Fibroblast of skin of abdomen (primary cell): ENCODE measurements at places on chromosomes 2 and 18.

DNA sequence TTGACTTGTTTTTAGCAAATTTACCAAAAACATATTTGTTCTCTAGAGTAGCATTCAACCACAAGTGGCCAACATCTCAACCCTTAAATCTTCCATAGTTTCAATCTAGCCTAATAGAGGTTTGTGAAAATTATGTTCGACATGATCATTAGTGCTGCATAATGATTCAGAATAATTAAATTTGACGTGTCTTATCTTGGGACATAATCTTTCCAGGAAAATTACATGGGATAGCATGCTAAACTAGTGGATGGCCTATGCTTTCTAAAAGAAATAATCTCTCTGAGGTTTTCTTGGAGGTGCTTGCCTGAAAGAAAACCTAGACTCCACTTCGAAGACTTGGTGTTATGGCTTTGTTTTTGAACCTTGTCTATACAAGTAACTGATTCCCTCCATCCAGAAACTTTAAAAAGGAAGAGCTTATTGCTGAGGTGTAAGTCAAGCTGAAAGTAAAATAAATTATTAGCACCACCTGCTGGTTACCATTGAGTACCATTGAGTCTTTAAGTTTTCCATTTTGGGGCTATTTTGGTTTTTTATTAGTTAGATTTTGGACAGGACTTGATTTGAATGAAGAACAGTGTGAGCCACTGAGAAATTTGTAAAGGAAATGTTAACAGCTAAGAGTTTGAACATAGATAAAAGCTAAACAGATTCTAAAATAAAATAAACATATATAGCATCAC lies 32.7 kb downstream of the COX7A2L start:
- peak; percentile 27 for DNase-seq

- no peak for DNase-seq
Measured at GRCh38 chr2:105129722-105130232, 91.9 kb downstream of the MRPS9 start.

GRCh38 chr2:178265851-178266250 lies 71.5 kb downstream of the OSBPL6 start:
- DNase-seq, result no peak

GRCh38 chr2:79084495-79085135 lies 3.2 kb downstream of the REG1B start:
- DNase-seq, result no peak

DNA sequence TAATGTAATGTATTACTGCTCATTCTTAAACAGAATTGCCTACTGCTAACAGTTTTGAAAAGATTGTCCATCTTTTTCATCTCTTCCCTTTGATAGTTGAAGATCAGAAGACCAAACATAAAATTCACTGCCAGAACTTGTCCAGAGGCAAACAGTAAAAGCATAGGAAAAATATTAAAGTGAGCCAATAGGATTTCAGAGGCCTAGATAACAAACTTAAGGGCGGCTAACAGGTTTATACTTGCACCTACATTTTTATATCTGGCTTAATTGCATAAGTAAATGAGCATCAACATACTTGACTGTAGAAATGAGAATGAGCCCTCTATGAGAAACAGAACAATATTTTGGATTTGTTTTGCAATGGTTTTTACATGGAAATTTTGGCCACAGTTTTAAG lies 30.3 kb downstream of the ZC3H15 start:
- no peak for DNase-seq

DNA sequence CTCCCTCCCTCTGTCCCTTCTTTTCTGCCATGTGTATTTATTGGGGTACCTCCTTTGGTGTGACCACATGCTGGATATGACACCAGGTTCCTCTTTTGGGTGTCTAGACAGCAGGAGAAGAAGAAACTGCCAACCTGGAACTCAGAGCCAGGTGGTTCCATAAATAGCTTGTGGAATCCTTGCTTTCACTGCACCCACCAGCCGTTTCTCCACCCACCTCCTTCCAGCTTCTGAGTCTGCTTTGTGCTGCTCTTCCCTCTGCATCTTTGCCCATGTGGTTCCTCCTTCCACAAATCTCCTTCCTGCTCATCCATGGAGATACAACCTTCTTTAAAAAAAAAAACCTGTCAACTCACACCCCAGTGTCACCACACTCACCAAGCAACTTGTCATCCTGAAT lies 80.2 kb upstream of the SKOR2 start:
- no peak for DNase-seq

DNA sequence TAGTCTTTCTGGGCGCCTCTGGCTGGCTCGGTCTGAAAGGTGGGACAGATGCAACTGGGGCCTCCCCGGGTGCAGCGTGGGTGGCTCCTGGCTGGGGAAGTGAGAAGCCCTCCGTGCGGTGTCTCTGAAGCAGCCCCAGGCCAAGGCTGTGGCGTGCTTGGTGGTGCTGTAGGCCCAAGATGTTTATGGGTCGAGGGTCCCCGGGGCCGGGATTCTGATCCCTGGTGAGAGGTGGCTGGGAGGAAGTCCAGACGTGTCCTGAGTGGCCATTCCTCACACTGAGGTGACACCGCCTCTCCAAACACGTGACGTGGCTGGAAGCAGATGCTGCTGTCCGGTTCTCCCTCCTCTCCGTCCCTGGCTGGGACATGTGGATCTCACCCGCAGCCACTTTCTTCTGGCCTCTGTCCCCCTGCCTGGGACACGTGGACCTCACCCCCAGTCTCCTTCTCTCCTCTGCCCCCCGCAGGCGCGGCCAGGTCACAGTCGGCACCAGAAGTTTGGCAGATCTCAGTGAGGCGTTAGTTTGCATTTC lies 12.6 kb downstream of the RTP5 start:
- DNase-seq, result no peak

DNA sequence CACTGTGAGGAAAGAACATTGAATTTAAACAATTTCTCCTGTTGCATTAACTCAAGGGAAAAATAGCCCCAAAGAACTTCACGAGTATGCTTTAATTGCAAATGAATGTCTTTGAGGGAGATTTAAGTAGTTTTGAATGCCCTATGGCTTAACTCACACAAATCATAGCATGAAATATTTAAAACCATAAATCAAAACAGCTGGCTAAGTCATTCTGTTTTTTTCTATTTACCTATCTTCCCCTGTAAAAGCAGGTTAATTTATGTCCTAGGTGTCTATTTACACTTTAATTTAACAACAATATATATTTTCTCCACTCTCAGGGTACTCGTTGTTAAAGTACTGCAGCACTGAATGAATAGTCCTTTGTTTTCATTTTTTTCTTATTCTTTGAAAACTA lies 118.8 kb upstream of the PIEZO2 start:
- peak; percentile 47 for DNase-seq

GRCh38 chr18:10060841-10061240 lies 147.0 kb downstream of the VAPA start:
- DNase-seq, result no peak

- DNase-seq, result no peak
Measured at GRCh38 chr2:173048522-173048896, 27.1 kb upstream of the MAP3K20 start.

DNA sequence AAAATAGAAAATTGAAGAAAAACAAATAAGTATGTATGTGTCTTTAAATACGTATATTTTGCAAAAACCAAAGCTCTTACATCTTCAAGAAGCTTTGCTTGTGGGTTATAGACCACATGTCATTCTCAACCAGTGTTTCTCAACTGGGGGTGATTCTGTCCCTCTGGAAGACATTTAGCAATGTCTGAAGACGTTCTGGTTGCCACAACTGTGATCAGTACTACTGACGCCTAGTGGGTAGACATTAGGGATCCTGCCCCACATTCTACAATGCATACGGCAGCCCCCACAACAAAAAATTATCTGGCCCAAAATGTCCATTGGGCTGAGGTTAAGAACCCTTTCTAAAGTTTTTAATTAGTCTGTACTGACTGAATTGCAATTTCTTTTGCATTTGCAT lies 48.4 kb downstream of the UNC50 start:
- no peak for DNase-seq

DNA sequence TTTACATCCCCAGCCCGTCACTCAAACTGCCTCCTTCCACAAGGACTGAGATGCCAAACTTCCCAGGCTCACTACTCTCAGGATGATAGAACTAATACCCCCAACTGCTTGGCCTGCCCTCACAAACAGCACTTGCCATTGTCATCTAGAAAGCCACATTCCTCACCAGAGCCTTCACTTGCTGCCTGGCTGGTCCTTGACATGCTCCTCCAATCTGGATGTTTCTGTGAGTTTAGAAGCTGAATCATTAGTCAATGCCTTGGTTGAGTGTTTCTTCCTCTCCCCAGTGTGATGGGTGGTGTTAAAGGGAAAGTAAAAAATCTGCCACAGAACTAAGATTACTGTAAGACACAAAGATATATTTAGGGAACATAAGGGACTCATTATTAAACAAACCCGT lies 52.5 kb downstream of the MARCHF4 start:
- peak; percentile 65 for DNase-seq

DNA sequence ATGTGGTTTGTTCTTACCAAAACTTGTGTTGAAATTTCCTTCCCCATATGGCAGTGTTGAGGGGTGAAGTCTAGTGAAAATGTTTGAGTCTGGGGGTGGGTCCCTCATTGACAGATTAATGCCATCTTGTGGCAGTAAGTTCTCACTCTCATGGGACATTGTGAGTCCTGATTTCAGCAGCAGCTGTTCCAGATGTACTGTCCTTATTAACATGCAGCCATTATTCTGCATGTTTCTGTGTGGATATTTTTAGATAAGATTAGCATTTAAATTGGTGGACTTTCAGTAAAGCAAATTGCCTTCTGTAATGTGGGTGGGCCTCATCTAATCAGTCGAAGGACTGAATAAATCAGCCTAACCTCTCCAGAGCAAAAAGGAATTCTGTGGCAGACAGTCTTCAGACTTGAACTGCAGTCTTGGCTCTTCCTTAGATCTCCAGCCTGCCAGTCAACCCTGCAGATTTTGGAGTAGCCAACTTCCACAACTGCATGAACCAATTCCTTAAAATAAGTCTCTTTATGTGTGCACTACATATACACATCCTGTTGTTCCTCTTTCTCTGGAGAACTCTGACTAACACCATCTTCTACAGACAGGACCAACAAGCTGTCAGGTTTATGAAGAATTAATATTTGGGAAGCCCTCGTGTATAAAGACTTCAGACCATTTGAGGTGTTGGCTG lies 138.7 kb upstream of the ZNF516 start:
- no peak for DNase-seq

DNA sequence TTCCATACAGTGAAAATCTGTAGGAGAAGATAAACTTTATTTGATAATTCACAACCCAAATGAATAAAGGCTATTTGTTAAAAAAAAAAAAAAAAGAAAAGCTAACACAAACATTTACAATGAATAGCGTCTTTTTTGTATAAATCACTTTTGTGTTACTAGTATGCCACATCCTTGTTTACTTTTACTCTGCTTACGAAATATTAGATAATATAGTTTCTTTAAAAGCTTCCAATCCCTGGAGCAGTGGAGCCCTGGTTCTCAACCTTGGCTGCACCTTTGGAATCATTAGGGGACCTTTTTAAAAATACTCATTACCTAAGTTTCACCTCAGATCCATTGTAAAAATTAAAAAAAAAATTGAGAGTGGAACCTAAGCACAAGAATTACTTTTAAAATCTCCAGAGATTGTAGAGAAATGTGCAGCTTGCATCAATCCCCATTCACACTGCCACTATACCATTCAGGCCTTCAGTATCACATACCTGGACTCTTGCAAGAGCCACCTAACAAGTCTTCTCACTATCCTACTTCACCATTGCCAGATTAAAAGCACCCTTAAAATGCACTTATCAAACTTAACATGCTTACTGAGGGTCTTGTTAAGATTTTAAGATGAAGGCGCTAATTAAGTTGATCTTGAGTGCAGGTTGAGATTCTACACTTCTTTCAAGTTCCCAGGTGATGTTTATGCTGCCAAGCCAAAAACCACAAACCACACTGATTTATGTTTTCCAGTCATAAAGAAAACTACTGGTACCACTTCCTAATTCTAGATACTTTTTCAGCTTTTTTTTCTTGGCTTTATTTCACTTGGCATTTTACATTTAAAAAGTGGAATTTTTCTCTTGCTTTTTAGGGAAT lies 59.7 kb upstream of the ZC3H15 start:
- DNase-seq, result no peak
